ENCODE measurements at places on chromosomes 12 and 14.
A peak's percentile ranks its signal among the peaks of the same experiment; 100 is the strongest.

DNA sequence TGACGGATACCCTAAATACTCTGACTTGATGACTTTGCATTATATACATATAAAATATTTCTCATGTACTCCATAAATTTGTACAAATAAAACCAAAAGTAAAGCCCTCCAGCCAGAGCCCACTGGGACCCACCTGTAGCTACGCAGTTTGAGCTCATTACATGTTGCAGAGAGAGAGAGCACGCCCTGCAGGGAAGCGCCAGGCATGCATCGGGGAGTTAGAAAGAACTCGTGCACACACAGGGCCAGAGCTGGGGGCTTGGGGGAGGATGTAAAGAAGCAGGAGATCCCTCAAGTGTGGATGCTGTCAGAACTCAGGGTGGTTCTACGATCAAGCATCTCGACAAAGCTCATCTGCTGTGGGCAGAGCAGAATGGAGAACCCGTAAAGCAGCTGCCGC is 178.5 kb upstream of the RTL1 start:
- no peak for DNase-seq

DNA sequence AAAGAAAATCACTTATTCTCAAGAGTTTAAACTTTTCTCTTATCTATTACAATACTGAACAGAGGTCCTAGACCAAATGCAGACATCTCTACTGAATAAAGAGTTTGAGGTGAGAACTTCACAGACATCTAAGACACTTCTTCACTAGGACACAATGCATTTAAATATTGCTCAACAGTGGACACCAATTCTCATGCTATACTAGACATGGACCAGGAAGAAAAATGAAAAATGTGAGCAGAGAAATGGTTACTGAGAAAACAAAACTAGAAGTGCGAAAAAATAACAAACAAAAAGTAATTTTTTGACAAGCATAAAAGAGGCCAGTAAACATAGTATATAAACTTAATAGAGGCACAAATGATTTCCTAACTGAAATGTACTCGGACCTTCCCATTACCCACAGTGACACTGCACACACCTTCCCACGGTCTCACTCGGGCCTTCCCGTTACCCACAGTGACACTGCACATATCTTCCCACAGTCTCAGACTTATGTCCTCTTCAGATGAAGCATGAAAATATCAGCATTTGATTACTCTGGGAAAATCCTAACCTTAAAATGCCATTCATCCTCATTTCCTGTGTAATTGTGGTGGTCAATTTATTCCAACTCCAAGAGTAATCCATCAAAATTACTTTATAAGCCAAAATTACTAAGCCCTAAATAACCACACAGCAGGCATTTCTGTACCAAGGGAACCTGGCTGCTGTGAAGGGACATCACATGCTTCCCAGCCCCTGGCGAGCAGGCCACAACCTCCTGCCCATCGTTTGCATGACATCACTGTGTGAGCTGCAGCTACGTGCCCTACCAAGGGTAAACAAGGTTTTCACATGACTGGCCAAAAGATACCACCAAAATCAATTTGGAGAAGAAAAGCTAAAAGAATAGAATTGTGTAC is 6.4 kb downstream of the SLC15A4 start:
- no peak for DNase-seq

- no peak for DNase-seq
Measured at GRCh38 chr14:40682131-40682913, 924.4 kb upstream of the LRFN5 start.

DNA sequence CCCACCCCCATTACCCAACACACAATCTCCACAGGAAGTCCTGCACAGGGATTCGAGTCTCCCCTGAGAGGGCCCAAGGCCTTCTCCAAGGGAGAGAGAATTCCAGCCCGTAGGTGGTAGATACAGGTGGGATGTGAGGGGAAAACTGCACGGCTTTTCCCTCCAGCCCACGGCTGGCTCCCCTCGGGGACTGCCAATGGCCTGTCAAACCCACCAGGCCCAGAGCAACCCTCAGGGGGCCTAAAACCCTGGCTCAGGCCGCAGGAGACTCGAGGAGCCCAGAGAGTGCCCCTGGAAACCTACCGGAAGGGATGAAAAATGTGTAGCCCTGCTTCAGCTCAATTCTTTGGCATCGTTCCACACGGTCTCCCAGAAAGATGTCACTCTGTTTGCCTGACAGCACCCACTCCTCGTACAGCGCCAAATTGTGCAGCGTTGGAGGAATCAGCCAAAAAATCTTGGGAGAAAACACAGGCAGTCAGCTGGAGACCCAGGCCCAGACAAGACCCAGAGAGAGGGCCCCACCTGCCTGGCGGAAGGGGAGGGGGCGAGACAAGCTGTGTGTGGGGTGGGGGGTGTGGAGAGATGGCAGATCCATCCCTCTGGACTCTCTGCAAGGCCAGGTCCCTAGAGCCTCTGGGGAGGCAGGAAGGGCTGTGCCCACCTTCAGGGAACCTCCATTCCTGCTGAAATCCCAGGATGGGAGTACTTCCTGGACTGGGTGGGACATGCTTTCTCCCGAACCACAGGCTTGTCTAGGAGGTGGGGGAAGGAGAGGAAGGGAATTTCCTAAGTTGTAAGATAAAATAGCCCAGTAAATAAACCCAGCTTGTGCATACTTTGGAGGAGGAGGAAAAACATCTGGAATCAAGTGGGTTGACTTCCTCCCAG is 48.1 kb downstream of the KDM2B start:
- DNase-seq, result no peak

- DNase-seq, result no peak
Measured at GRCh38 chr14:47257013-47257412, 418.4 kb downstream of the MDGA2 start.

GRCh38 chr14:54627540-54628363 is 60.8 kb downstream of the SAMD4A start:
- no peak for DNase-seq

- DNase-seq, result peak; percentile 38
Measured at GRCh38 chr12:94704452-94705306, 54.3 kb upstream of the TMCC3 start.

DNA sequence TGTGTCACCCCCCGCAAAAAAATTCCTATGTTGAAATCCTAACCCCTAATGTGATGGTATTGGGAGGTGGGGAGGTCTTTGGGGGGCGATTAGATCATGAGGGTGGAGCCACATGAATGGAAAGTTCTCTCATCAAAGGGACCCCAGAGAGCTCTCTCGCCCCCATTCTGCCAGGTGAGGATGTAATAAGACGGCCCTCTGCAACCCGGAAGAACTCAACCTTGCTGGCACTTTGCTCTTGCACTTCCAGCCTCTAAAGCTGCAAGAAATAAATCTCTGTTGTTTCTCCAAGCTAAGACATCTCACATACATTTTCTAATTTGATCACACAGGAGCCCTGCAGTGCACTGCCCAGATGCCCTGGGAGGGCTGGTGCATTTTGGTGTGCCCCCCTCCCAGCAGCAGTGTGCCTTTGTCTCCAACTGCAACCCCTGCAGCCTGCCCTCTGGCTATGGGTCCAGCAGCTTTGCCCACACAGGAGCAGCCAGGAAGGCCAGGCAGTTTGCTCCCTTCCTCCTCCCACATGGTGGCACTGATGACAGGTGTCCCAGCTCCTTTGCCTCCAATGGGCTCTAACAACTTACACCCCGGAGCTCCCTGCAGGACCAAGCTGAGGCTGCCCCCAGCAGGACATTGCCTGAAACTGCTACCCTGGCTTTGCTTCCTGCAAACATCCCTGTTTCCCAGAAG is 59.3 kb downstream of the C14orf132 start:
- peak; percentile 48 for DNase-seq

- no peak for DNase-seq
Measured at GRCh38 chr14:79426103-79426755, 785.1 kb downstream of the DIO2 start.

GRCh38 chr12:56645201-56645716 is 525 bp downstream of the ATP5F1B start:
- DNase-seq, result no peak

GRCh38 chr14:75880512-75880911 is 101.3 kb downstream of the TGFB3 start:
- DNase-seq, result no peak

DNA sequence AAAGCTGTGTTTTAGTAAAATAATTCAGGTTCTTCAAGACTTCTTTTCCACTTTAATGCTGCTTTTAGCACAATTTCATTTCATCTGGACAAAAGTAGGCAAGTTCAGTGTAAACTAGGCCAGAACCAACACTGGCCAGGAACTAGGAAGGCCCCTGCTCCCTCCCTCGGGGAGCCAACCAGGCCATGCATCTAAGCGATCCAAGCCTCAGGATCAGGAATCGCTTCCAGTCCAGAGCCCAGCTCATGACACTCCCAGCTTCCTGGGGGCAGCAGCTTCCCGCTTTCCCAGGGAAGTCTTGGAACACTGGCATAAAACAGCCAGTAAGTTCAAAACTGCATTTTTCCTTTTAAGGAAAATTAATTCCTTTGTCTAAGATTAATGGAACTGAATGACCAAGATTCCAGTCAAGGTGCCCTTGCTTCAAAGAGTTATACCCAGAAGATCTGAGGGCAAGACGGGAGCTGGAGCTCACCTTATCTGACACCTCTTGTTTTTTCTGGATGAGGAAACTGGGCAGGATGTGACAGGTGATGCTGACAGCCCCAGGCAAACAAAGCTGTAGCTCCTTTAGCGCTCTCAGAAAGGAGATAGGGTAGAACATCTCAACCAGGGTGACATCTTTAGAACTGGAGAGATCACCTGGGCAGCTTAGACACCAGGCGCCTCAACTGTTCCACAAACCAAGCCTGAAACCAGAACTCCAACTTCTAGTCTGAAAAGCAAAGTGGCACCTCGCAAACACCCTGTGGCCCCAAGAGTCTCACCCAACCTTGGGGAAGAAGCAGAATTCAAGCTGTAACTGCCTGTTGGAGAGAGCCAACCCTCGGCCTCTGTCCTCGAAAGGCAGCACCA is 61.4 kb upstream of the PNMA1 start:
- DNase-seq, result no peak

Data from T1000 (cell line).